ENCODE measurements at places on chromosomes 5 and 9. TPM values are rescaled to one million over a fixed set of nuclear protein-coding genes. Genes with fewer than 3 reads are reported as not detected.

IFNA21 gene
- not detected for polyA plus RNA-seq

TRIM14 gene
- 43.0 TPM for polyA plus RNA-seq

HTR4 gene
- polyA plus RNA-seq = not detected

ASTN2 gene
- polyA plus RNA-seq = 2.7 TPM

DAB2IP gene
- polyA plus RNA-seq = not detected

BRINP1 gene
- polyA plus RNA-seq = not detected

RASGRF2 gene
- 0.46 TPM for polyA plus RNA-seq

RNF14 gene
- polyA plus RNA-seq = 29.4 TPM

SLC46A2 gene
- not detected for polyA plus RNA-seq

NEK6 gene
- polyA plus RNA-seq = 76.2 TPM

SLU7 gene
- polyA plus RNA-seq = 96.2 TPM

RMRP gene
- 30.5 TPM for polyA plus RNA-seq

ADAMTS16 gene
- not detected for polyA plus RNA-seq

KLF9 gene
- polyA plus RNA-seq = 3.3 TPM

MTX3 gene
- polyA plus RNA-seq = 3.1 TPM

MYOT gene
- polyA plus RNA-seq = 0.94 TPM

WNT8A gene
- polyA plus RNA-seq = not detected

SCGB3A1 gene
- not detected for polyA plus RNA-seq

F2RL2 gene
- 0.11 TPM for polyA plus RNA-seq

ACTBL2 gene
- not detected for polyA plus RNA-seq

PRRC2B gene
- 34.1 TPM for polyA plus RNA-seq

NEUROG1 gene
- polyA plus RNA-seq = not detected

SMIM33 gene
- polyA plus RNA-seq = not detected

TYRP1 gene
- polyA plus RNA-seq = not detected

GRM6 gene
- not detected for polyA plus RNA-seq

SLC27A6 gene
- not detected for polyA plus RNA-seq

C8G gene
- polyA plus RNA-seq = not detected

NAIP gene
- 2.1 TPM for polyA plus RNA-seq

TNFSF8 gene
- 3.5 TPM for polyA plus RNA-seq

GABRA1 gene
- not detected for polyA plus RNA-seq

ENTPD8 gene
- polyA plus RNA-seq = not detected

SLC6A7 gene
- not detected for polyA plus RNA-seq

FBP1 gene
- polyA plus RNA-seq = 7.1 TPM

FAXDC2 gene
- 0.90 TPM for polyA plus RNA-seq

PCDHA8 gene
- polyA plus RNA-seq = not detected

CCNH gene
- polyA plus RNA-seq = 58.2 TPM

LRRC19 gene
- polyA plus RNA-seq = not detected

WASHC1 gene
- 2.7 TPM for polyA plus RNA-seq

PCDHB15 gene
- polyA plus RNA-seq = not detected

TSLP gene
- polyA plus RNA-seq = not detected

CD74 gene
- polyA plus RNA-seq = 29,718 TPM

TXNDC8 gene
- not detected for polyA plus RNA-seq

PCDHB4 gene
- not detected for polyA plus RNA-seq

FGF18 gene
- not detected for polyA plus RNA-seq

AQP7 gene
- polyA plus RNA-seq = not detected

CRHBP gene
- polyA plus RNA-seq = not detected

EMB gene
- 96.3 TPM for polyA plus RNA-seq

INSL4 gene
- not detected for polyA plus RNA-seq

CEP72 gene
- polyA plus RNA-seq = 5.4 TPM

LHFPL2 gene
- polyA plus RNA-seq = 9.1 TPM

FST gene
- polyA plus RNA-seq = not detected

SLIT3 gene
- polyA plus RNA-seq = not detected

ICE1 gene
- 20.9 TPM for polyA plus RNA-seq

DNAH5 gene
- not detected for polyA plus RNA-seq

APBA1 gene
- polyA plus RNA-seq = not detected

SHOC1 gene
- polyA plus RNA-seq = not detected
